RPMI8226 (cell line): ENCODE measurements at places on chromosomes 4 and X.

DNA sequence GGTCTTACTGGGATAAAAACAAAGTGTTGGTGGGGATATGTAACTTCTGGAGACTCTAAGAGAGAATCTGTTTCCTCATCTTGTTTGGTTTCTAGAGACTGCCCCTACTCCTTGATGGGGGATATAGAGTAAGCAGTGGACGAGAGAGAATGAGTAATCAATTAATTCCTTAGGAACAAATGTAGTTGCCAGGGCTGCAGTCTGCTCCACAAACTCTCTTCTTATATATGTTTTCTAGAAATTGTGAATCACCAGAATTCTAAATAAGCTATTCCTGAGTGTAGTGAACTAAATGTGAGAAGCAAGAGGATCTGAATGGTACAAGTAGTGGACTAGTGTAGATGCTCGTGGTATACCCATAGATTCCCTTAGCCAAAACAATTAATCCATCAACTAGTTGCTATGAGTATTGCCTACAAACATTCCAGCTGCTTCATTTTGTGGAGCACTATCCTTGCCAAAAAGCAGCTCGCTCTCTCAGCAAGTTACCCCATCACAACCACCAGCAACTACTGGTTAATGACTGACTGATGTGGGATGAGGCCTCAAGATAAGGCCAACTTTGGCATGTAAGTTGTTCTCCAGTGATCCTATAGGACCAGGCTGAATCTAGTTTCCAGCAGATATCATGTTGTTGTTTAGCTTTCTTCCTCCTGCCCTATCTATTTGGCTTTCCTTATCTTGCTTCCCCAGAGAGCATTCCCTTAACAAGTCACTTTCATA is 273.0 kb downstream of the SLC7A11 start:
- DNase-seq, result no peak

GRCh38 chrX:104195489-104196084 is 29.3 kb downstream of the FAM199X start:
- peak; percentile 49 for DNase-seq

- no peak for DNase-seq
Observed at GRCh38 chr4:38024206-38024509, 64.0 kb downstream of the PTTG2 start.

- peak; percentile 6 for DNase-seq
Observed at GRCh38 chr4:169756971-169757574, 671 bp downstream of the HPF1 start.

GRCh38 chrX:134625315-134625718 is 33.0 kb downstream of the PLAC1 start:
- no peak for DNase-seq

- DNase-seq, result no peak
Observed at GRCh38 chr4:59979061-59979460, 1221.1 kb upstream of the ADGRL3 start.

- no peak for DNase-seq
Observed at GRCh38 chr4:24769571-24769970, 25.8 kb upstream of the SOD3 start.

- no peak for DNase-seq
Observed at GRCh38 chr4:37440501-37440900, 196.0 kb downstream of the NWD2 start.

GRCh38 chr4:7327341-7327885 is 107.3 kb downstream of the PSAPL1 start:
- DNase-seq, result no peak

- no peak for DNase-seq
Observed at GRCh38 chr4:164768516-164768915, 14.6 kb downstream of the SMIM31 start.

DNA sequence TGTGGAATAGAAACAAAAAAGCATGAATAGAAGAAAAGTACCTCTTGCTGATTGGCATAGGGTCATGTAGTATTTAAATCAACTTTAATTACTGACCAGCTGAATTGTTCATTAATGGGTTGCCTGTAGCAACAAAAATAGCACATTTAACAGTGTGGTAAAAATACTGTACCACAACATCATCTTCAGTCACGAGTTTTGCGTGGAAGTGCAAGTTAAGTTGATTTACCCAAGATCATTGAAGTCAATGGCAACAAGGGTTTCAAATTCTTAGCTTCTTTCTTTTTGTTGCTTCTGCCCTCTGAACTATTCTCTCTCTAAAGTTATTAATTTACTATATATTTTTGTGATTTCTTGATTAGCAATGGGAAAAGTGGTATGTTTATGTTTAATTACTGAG is 526.6 kb downstream of the C4orf33 start:
- no peak for DNase-seq

DNA sequence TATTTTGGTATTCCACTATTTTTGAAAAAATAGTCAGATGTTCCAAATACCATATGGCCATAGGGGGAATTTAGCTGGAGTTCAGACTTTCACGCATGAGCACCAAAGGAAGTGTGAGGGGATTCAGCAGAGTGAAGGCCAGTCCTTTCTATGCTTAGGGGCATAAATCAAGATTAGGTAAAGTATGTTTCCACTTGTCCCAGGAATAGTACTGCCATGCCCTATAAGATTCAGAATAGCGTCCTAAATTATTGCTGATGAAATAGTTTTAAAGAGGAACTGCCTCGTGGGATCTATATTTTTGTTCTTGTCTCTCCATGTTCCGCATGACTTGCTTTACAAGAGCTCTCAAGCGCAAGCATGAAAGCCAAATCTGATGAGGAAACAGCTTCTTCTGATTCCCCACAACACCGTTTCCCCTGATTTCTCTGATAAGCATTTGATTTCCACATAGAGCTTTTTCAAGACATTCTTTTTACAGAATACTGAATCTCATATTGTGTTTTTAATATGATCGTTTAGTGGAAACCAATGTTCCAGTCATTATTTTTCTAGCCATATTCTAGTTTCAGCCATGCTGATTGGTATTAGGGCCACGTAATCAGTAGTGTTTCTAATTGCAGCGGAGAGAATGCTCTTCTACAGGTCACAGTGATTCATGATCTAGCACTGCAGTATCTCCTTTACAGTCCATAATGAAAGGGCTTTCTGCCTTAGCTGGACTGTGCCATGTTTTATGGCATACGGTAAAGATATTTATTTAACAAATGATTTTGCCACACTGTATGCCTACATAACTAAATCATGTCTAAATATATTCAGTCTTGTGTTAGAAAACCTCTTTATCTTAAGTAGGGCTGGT is 492.3 kb downstream of the CENPC start:
- no peak for DNase-seq

DNA sequence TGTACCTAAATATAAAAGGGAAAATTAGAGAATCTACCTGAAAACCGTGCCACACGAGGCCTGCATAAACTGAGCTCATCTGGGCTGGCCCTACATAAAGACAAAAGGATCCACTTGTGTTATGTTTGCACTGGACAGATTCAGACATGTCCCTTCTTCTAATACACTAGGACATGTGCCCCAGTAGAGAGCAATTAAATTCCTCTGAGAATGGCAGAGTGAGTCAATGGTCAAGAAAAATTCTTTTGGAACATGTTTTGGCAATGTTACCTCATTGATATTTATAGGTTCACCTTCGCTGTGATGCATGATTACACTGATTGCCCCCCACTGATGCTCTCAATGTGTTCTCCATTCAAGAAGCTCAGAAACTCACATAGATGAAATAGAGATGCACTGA is 95.2 kb downstream of the MANBA start:
- no peak for DNase-seq

DNA sequence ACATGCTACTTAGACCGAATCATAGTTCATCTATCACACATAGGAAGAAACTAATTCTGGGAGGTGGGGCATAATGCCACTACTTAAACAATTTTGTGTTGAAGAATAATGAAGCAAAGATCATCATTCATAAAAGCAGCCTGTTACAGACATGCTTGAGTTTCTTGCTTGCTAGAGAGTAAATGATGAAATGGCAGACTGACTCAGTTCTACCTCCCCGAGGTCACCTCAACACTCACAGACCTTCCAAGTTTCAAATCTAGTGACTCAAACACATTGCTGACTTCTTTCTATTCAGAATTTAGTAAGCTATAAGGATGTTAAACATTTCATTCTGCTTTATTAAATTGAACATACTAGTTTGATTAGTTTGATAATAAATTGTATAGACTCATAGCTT is 636.5 kb upstream of the FRG1 start:
- no peak for DNase-seq

GRCh38 chrX:153779891-153780677 is 757 bp upstream of the SRPK3 start:
- no peak for DNase-seq

- DNase-seq, result peak; percentile 19
Observed at GRCh38 chr4:147984065-147984777, 252.3 kb downstream of the ARHGAP10 start.

DNA sequence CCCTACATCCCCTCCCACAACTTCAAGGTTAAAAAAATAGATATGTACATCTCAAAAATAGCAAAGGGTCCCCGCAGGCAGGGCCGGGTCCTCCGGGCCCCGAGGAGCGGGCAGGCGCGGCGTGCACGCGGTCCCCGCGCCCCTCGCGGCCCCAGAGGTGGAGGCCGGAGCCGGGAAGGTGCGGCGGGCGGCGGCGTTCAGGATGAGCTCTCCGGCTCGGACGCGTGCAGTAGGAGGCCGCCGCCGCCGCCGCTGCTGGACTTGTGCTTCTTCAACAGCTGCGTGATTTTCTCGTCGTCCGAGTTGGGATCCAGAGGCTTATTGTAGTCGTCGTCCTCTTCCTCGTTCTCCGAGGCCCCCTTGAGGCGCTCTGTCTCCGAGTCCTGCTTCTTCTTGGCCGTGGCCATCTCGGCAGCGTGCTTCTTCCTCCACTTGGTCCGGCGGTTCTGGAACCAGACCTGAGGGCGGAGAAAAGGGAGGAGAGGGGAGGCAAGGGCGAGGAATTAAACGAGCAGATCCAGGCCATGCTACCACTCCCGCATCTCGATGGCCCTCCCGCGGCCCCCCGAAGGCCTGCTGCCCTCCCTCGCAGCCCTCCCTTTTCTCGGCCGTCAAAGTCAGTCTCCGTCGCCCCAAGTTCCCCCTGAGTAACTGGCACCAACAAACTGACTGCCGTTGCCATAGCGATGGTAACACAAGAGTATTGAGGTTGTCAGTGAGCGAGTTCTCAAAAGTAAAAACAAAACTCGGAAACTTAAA is 5.8 kb downstream of the NKX6-1 start:
- peak; percentile 15 for DNase-seq

DNA sequence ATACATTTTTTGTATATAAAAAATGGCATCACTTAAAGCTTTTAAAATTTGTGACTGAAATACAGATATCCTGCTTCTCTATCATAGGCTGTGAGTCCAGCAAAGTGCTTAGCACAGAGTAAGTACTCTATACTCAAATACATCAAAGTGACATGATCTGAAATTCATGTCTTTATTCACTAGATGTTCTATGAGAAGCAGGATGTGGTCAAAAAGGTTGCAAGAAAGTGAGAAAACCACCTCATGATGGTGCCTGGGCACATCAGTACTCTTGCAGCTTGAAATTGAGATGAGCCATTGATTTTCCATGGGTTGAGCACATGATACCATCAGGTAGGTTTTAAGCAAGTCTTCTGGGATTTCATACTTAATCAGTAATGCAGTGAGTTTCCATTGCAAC is 20.4 kb upstream of the SFRP2 start:
- no peak for DNase-seq

DNA sequence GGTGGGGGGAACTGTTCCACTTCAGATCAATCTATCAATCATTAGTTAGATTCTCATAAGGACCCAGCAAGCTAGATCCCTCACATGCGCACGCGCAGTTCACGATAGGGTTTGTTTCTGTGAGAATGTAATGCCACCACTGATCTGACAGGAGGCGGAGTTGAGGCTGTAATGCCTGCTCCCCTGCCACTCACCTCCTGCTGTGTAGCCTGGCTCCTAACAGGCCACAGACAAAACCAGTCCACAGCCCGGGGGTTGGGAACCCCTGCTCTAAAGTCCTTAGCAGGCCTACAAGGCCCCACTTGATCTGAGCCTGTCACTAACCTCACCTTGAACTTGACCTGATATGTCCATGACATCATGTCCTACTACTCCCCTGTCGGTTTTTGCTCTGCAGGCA is 30.3 kb downstream of the ARL9 start:
- no peak for DNase-seq

DNA sequence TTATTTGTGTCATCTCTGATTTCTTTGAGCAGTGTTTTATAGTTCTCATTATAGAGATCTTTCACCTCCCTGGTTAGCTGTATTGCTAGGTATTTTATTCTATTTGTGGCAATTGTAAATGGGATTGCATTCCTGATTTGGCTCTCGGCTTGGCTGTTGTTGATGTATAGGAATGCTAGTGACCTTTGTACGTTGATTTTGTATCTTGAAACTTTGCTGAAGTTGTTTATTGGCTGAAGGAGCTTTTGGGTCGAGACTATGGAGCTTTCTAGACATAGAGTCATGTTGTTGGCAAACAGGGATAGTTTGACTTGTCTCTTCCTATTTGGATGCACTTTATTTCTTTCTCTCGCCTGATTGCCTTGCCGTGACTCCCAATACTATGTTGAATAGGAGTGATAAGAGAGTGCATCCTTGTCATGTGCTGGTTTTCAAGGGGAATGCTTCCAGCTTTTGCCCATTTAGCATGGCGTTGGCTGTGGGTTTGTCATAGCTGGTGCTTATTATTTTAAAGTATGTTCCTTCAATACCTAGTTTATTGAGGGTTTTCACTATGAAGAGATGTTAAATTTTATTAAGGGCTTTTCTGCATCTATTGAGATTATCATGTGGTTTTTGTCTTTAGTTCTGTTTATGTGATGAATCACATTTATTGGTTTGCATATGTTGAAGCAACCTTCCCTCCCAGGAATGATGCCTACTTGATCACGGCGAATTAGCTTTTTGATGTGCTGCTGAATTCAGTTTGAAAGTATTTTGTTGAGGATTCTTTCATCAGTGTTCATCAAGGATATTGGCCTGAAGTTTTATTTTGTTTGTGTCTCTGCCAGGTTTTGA is 72.7 kb upstream of the BOD1L1 start:
- DNase-seq, result no peak
